NCI-H2029 treated with DMSO at 0.1 percent for 48 hours (cell line): ENCODE measurements at places on chromosomes 5 and 9.

DNA sequence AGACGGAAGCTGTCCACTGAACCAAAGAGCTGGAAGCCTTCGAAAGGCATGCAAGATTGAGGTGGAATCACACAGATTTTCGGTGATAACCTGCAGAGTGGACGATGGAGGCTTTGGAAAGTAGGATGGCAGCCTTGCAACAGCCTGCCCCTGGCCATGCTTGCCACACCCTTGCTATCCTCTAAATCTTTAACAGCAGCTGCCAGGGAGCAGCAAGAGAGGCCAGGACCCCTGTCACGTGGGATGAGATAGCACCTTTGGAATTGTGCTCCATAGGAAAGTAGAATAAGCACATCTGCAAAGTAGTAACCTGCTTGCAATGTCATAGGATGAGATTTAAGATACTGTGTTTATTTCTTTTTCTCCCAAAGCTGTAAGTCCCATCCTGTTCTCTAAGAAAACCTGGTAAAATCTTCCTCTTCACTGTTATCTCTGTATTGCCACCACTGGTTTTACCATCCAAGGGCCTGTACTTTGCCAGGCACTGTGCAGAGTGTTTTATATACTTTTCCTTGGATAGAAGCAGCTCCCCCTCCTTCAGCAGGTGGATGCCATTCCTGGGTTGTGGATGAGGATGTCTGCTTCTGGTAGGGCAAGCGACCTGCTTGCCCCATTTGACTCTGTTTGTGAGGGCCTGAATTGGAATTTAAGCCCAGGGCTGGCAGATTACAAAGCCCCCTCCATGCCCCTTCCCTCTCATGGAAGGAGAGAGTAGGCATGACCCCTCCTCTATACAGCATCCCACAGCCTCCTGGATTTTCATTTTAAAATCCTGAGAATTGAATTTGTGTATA lies 10.1 kb downstream of the TRIO start:
- no peak for DNase-seq

GRCh38 chr5:77145666-77146065 lies 58.6 kb upstream of the ZBED3 start:
- no peak for DNase-seq

DNA sequence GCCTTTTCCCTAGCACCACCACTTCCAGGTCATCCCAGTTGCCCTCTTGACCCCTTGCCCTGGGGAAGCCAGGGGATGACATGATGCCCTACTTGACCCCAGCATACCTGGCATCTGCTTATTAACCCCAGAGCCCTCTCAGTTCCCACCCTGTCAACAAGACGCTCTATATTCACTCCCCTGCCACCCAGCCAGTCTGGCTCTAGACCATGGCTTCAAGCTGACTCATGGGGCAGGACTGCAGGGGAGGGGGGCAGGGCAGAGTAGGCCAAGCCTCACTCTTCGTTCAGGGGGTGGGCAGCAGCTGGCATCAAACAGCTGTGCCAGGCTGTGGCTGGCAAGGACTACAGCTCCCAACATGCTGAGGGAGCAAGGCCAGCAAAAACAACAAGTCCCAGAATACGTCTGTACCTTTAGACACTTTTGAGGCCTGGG lies 5.3 kb downstream of the ATOSB start:
- DNase-seq, result no peak

DNA sequence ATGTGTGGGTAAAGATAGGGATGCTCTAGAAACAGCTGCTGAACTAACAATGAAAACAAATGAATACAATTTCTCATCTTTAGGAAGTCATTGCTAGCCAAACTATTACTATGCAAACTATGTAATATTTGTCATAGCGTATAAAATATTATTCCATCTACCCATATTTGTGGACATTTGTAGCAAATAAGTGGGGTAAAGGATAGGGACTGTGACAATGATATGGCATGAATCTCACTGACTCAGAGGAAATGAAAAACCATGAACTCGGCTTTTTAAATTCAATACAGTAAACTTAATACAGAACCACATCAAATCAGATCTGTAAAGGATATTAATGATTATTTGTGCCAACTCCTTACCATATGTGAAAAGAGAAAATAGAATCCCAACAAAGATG lies 16.7 kb upstream of the TAS2R1 start:
- DNase-seq, result no peak

DNA sequence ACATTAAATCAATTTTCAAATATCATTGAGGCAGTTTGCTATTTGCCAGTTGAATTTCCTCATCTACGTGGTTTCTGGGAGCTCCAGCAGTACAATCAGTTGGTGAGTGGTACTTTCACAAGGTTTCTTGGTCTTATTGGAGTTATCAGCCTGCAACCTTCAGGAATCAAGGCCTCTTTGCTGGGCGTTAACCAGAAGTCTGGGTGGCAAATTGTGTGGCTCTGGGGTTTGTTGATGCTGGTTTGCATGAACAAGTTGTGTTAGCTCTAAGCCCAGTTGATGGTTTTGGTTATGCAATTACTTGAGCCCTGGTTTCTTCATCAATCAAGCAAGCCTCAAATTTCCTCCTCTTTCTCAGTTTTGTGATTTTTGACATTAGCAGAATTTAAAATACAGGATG lies 152.9 kb upstream of the ANKRD55 start:
- no peak for DNase-seq
